Activated CD4-positive, alpha-beta T cell treated with anti-CD3 and anti-CD28 coated beads, Interleukin-2, amount 50 U/mL, for 24 hours (primary cell): ENCODE measurements at places on chromosomes 11 and 22.

GRCh38 chr22:49925525-49926128 is 7.2 kb downstream of the CRELD2 start:
- no peak for DNase-seq

- no peak for DNase-seq
These were observed 14.5 kb upstream of the P4HA3 start for GRCh38 chr11:74325649-74326645.

- no peak for DNase-seq
These were observed 37.1 kb downstream of the IGHMBP2 start for GRCh38 chr11:68940651-68941323.

- no peak for DNase-seq
These were observed 70.4 kb downstream of the FBXO7 start for GRCh38 chr22:32544953-32545558.

DNA sequence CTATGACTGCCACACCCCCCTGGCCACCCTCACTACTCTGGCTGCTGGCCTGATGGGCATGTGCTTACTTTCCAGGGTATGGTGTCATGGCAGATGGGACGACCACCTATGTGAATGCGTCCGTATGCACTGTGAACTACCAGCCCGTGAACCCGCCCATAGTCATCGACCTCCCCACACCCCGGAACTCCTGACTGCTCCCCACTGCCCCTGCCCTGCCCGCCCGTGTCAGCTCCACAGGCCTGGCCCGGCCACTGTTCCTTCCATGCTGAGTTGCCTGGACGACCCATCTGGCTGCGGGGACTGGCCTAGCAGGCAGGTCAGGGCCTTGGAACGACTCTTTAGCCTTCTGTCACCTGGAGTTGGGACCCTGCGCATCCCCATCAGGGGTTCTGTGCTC is 93.6 kb downstream of the MPPED1 start:
- no peak for DNase-seq

DNA sequence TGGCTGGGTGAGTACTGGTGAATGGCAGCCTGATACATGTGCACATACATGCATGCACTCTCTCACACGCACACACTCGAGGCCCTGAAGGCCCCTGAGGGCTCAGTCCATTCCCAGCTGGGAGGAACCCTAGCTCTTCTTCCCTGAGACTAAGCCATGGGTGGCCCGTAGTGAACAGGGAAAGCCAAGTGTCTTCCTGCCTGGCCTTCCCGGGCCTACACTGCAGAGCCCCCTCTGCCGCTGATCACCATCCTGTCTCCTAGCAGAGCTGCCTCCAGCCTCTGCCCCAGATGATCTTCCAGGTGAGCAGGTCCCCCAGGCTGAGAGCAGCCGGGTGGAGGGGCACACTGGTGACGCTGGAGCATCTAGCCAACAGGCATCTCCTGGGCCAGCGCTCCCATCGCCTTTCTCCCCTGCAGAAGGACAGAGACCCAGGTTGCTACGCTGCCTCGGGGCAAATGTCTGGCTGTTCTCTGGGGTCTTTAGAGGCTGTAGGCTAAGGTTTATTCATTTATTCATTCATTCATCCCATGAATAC is 57.3 kb downstream of the CD82 start:
- no peak for DNase-seq

DNA sequence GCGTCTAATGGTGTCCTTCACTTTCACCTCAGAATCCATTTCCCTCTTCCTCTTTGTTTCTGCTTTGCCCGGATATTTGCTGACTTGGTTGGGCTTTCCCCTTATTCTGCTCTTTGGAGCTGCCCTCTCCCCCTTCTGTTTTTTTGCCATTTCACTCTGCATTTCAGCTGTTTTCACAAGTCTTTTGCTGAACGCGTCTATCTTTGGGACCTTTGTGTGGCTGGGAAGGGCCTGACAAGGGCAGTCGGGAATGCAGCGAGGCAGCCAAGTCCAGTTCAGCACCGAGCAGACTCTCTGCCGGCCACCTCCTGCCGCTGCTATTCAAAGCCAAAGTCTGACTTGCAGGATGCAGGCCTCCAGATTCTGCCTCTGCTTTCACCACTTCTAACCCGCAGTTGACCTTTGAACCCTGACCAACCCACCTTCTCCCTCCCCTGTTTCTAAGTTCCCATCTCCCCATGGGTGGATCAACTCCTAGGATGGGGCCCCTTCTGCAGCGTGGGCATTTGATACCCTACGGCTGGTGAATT is 38.2 kb downstream of the FEZ1 start:
- no peak for DNase-seq

DNA sequence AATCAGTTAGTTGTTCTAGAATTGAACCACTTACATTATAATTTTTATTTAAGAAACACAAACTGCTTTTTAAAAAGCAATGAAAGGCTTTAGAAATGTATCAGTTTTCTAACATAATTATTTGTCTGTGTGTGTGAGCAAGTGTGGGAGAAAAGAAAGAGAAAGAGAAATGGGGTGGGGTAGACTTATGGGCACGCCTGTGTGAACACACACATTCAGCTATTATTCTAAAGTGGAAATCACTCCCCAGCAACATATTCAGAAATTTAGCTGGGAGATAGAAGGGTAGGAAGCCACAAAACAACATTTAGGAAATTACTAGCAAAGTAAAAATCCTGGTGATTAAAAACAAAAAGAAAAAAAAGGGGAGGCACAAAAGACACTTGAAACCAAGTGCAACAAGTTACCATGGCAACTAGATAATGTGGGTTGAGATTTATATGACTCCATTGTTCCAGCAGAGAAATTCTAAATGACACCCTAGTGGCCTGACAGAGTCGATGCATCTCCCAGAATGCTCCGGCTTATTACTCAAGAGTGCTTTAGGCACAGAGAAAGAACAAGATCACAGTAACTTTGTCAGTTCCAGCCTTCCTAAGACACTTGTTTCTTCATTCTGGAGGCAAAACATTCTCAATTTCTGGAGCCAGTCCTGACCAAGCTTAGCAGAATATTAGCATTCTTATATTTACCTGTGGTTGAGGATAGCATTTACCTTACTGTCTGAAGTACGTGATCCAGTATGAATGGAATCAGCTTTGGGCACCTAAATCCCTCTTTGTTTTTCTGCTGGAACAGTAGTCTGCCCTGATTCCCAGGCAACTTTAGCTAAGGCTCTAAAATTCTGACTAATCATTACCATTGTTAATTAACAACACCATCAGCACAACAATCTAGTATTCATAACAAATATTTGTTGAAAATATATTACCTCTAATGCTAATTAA is 444.4 kb downstream of the DLG2 start:
- DNase-seq = no peak

- DNase-seq = no peak
These were observed 39.2 kb downstream of the KMT5B start for GRCh38 chr11:68173926-68174325.

DNA sequence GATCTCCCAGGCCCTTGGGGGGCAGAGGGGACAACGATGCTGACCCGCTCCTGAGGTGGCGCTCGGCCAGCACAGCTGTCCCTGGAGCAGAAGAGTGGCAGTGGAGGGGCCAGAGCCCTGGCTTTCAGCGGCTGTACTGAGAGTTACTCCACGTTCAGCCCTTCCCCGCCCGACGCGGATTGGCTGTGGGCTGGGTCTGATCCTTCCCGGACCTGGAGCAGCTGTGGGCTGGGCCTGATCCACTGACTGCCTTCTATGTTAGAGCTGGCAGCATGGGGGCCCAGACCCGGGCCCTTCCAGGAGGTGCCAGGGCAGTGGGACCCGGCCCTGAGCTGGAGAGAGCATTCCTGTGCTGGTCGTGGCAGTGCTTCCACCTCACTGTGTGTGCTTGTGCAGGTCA is 27.8 kb downstream of the YWHAH start:
- no peak for DNase-seq

DNA sequence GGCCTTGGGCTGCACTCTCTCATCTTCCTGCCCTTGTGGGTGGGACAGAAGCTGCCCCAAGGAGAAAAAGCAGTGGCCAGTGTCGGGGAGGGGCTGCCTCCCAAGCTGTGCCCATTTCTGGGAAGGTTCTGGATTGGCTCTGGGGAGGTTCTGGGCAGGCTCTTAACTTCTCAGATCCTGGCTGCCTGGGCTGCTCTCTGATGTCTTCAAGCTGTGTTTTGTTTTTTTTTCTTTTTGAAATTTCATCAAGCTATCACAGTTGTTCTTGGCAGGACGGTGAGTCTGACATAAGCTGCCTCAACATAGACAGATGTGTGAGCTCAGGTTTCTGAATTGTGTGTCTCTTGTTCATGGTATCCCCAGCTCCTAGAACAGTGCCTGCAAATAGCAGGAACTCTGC is 1032.0 kb downstream of the BRD1 start:
- no peak for DNase-seq

- DNase-seq = no peak
These were observed 119.5 kb downstream of the ENTHD1 start for GRCh38 chr22:39773976-39774539.

GRCh38 chr11:95412074-95412473 is 181.1 kb upstream of the SESN3 start:
- DNase-seq = no peak

DNA sequence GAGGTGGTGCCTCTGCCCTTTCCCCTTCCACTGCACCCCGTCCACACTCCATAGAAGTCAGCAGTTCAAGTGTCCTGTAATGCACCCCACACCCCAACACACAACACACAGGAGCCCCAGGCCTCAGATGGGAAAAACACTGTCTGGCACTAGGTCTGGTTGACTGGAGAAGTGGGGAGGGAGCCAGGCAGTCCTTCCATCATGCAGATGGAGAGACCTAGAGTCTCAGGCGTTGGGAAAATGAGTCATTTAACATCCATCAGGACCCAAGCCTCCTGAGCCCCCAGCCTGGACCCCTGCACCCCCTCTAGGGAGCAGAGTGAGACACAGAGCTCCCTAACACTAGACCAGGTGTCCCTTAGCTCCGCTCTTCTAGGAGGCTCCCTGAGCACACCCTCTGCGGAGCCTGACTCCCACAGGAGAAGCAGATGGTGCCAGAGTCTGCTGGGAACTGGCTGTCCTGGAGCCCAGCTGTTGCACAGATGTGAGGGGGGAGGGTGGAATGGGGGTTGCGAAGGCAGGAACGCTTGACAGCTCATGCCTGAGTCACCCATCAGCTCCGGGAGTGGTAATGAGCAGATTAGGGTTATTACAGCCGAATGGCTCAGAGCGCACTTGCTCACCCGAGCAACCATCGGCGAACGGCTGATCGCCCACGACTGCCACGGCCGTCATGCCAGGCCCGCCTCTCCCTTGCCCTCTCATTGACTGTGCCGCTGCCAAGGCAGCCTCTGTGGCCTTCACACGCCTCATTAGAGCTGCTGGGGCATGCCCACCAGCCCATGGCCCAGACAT is 22.1 kb upstream of the SYT7 start:
- DNase-seq = no peak

GRCh38 chr11:14499178-14499559 is 442 bp downstream of the COPB1 start:
- DNase-seq = no peak

DNA sequence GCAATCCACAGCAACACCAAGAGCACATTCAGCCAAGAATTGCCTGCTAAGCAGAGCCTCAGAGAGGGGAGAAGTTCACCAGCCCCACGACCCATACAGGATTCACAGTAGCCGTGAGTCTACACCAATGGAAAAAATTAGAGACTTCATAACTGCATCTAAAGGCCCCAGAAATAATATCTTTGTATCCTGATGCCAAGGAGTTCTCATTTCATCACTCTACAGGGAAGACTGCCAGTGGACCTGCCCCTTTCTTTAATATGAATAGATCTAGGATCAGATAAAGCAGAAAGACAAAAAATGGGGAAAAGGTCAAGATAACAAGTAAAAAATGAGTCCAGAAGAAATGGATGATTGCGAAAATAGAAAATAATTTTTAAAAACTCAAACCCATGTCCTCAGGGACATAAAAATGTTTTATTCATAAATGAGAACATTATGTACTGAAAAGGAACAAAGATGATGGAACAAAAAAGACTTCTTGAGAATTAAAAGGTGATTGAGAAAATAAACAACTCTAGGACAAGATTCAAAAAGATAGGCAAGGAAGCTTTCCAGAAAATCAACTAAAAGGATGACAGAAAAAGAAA is 9.5 kb downstream of the APOL3 start:
- no peak for DNase-seq

DNA sequence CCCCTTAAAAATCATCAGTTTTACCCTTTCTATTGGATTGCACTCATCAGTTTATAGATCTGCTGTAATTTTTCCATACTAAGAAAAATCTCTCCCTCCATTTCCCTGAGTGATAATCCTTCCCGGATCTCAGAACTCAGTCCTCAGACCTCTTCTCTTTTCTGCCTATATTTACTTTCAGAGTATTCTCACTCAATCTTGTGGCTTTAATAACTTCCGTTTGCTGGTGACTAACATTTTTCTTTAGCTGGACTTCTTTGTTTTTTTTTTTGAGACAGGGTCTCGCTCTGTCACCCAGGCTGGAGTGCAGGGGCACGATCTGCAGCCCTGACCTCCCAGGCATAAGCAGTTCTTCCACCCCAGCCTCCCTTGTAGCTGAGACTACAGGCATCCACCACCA is 10.4 kb downstream of the ATXN10 start:
- DNase-seq = no peak

DNA sequence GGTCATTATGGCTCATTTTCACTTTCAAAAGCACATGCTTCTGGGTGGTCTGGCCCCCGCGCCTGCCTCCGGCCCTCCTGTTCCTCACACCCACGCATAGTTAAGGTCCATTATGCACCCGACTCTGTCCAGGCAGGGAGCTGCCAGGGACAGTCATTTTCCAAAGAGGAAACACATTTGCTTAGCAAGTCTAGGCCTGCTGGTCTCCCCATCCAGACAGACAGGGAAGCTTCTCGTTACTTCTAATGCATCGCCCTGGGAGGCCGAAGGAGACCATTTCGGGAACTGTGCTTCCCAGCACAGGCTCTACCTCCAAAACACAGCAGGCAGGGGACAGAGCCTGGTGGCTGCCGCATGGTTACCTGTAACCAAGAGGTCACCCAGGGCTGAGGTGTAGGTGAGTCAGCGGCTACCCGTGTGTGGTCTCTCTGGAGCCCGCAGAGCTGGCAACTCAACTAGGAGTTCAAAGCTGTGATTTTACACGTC is 87.1 kb upstream of the SHANK2 start:
- no peak for DNase-seq

DNA sequence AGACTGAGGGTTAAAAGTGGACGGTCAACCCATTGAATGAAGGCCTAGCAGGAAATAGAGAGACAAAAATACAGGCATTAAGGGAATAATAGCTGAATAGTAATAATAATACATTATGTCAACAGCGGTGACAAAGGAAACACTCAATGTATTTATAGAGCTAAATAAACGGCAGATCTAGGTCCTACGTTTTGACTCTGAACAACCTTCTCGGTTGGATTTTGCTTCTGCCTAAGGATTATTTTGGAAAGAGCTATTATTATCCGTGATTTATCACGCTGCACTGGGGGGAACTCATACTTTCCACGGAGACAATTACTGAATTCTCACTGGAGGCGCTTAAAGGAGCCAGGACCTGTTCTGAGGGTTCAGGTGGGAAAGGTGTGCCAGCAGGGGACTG is 118.2 kb upstream of the KIRREL3 start:
- no peak for DNase-seq

GRCh38 chr11:64996710-64997380 is at the start of gene BATF2:
TSS of gene BATF2 (minus strand) at chr11:64996971. CDS start at chr11:64996914, 57 bp downstream.
- DNase-seq = no peak

- no peak for DNase-seq
These were observed 451.6 kb upstream of the CADM1 start for GRCh38 chr11:115955803-115956202.

- DNase-seq = no peak
These were observed 7.5 kb upstream of the KCNJ11 start for GRCh38 chr11:17395978-17396377.
